ENCODE measurements at places on chromosomes 6 and 20.

DNA sequence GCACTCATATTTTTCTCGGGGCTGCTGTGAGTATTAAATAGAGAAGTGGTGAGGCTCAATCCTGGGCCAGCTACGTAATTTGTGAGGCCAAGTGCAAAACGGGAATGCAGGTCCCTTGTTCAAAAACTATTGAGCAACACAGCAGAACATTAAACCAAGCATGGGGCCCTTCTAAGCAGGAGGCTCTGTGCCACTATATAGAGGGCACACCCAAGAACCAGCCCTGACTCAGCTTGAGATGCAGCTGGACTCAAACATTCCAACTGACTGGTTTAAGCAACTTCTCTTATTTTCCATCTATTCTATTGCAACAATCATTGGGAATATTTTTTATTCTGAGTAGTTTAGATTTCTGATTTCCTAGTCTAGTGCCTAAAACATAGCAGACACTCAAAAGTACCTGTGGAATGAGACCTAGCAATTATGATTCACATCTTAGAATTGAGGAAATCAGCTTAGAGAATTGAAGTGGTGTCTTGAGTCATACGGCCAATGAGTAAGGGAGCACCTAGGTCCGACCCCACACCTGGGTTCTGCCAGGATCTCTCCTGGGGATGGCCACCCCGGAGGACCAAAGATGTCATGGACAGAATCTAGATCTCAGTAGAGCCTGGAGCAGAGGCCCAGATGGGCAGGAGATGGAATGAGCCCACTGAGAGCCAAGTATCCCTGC, 1.3 kb downstream of the SIRPB2 start:
- no peak for DNase-seq

DNA sequence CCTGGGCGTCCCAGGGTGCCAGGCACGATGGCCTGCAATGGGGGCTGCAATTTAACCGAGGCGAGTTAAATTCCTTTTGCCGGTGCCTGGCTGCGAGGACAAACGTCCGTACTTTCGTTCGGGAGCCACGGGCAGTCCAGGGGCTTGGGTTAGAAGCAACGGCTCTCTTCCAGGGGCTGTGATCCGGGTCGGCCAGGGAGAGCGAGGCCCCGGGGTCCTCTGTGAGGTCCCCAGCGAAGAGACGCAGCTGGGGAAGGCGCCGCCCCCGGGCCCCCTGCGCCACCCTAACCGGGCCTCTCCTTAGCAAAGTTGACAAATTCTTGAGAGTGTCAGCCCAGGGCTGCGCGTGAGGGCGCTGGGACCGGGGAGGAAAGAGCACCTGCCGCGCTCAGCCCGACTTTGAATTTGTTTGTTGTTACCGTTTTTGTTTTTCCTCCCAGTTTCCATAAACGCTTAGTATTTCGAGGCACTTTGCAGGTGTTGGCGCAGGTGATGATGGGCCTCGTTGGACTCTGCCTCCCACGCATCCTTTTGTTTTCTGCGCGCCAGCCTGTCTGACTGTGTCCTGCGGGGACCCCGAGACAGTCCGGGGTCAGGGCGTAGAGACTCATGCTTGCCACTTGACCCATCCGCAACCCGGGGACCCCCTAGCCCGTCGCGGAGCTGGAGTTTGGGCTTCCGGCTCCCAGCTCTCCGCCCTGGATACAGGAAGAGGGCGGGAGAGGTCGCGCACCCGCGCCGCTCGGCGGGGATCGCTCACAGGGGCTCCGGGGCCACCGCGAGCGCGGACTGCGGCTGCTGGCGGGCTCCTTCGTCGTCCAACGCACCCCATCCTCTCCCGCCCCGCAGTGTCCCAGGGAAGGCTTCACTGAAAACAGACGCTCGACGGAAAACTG, 5.8 kb downstream of the OLIG3 start:
- no peak for DNase-seq

DNA sequence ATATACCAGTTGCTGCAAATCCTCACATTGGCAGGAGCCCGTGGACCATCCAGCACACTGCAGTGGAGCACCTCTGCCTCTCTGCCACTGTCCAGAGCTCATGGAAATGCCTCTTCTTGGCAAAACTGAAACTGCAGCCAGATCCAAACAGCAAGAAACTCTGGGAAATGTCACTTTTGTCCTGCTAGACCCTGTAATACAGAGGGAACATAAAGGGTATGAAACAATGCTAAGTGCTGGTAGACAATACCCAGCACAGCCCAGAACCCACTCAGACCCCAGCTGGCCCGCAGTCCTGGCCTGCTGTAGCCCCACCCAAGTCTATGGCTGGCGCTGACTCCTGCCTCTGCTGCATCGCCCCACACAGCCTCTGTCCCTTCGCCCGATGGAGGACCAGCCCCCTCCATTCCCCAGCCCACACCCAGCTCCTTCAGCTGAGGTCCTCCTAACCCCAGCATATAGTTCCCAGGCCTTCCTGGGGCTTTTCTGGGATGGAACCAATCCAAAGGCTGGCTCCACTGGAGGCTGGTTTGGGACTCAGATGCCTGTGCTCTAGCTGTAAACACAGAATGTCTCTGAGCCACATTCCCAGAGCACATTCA, 242.5 kb downstream of the LRFN2 start:
- DNase-seq: peak; percentile 20

DNA sequence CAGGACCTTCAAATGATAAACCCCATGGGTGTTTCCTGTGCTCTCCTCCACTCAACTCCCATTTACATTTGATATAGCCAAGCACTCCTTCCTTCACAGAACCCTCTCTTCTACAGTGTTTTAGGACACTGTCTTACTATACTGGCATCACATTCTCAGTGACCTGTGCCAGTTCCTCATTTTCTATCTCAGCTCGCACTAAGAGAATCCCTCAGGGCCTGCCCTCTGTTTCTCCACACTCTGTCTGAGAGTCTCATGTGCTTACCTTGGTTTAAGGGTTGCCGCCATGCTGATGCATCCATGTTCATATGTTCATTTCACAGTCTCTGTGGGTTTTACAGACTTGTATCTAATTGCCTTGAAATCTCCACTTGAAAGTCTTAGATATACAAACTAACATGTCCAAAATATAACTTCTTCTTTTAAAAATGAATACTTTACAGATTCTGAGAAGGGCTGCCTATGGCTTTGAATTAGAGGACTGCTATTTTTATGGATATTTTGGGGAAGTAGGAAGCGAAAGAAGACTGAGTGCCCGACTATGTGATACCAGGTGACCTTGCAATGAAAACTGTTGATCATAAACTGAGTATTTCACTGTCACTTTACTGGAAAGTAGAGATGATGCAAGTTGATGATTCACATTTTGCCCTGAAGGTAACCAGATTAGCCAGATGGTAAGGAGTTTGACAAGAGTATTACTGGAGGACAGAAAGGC, 153.1 kb upstream of the SIM1 start:
- no peak for DNase-seq

DNA sequence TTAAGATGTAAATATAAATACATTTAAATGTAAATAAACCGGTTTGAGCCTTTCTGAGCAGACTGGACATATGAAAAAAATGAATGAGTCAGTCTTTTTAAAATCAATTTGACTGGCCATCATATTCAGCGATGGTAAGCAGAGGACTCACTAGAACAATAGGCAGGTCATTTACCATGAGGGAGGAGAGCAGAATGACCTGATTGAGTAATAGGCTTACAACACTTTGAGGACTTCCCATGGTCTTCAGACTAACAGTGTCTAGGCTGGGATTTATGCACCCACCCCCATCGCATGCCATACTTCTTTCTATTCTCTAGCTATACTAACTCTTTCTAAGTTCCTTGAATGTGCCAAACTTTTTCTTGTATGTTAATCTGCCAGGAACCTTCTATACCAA, 241.9 kb upstream of the RAB32 start:
- DNase-seq: no peak

DNA sequence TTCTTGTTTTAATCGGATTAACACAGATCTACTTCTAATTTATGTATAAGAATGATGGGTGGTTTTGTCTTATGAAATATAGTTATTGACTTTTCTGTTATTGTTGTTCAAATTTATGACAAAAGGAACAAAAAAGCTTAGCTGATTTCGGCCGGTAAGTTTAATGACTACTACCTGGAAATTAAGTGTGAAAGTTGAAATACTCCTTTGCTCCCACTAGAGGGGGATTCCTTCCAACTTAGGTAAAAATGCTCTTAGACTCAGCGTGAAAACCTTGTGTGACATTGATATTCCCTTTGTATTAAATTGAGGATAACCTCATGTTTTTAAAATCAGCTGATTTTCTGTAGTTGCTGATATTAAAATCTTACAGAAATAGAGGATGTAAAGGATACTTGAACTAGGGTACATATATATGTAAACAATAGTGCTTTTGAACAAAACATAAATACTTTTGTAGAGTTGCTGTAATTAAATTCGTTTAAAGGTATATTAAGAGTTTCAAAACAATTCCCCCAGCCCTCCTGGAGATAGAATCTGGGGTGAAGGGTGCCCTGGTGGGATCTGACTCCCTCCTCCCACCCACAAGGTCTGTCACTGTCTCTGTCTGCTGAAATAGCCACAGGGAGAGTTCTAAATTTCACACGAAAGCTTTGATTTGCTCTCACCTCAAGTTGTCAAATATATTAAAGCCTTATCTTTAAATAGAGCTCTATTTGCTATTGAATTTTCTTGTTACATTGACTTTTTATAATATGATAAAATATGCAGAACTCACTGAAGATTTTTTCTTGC, 257.5 kb downstream of the ARID1B start:
- no peak for DNase-seq

- no peak for DNase-seq
These were observed 42.2 kb downstream of the ZNF292 start for GRCh38 chr6:87197547-87197946.

DNA sequence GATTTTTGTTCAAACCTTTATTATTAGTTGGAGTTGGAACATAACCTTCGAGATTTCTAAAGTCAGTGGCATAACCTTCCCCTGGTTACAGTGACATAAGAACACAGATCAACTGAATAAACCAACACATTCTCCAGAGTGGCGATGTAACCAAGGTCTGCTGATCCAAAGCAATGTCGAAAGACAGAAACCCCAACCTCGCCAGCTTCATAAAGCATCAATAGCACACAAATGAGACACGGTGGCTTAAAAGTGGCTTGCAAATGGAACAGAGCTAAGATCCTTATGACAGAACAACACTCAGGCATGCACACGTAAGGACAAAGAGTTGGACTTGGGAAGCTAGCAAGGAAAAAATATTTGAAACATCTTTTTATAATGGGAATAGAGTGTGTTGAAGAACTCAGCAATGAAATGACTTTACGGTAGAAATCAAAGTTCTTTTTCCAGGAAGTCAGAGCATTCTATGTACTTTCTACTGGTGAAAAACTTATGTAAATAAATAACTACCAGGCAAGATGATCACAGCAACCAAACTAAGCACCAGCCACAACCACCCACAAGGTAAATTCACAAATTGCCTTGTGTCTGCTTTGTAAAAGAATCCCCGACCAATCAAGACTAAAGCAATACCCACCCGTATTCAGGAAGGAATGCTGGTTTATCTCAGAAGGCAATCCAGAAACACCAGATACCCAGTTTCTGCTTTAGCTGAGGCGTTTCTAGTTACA, 61.0 kb upstream of the NHSL1 start:
- DNase-seq: no peak

DNA sequence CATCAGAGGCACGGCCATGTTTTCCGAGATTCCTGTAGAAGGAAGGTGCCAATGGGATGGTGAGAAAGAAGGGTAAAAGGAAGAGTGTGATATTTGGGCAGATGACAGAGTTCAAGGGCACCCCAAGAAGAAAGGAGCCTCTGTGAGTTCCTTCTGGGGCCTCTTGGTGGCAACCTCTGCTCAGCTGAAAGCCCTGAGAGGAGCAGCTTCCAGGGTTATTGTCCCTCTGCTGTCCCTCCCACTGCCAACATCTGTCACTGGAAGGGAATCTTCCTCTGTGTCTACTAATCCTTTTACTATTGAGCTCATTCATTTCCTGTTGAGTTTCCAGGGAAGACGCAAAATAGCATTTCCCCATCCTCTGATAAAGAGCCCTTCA, 40.0 kb upstream of the KCNK16 start:
- DNase-seq: no peak

GRCh38 chr20:62836967-62837490, 20.2 kb downstream of the COL9A3 start:
- DNase-seq: no peak

- no peak for DNase-seq
These were observed 86.6 kb downstream of the ECT2L start for GRCh38 chr6:138882369-138883017.

- no peak for DNase-seq
These were observed 471.5 kb downstream of the EPM2A start for GRCh38 chr6:145263778-145264211.

DNA sequence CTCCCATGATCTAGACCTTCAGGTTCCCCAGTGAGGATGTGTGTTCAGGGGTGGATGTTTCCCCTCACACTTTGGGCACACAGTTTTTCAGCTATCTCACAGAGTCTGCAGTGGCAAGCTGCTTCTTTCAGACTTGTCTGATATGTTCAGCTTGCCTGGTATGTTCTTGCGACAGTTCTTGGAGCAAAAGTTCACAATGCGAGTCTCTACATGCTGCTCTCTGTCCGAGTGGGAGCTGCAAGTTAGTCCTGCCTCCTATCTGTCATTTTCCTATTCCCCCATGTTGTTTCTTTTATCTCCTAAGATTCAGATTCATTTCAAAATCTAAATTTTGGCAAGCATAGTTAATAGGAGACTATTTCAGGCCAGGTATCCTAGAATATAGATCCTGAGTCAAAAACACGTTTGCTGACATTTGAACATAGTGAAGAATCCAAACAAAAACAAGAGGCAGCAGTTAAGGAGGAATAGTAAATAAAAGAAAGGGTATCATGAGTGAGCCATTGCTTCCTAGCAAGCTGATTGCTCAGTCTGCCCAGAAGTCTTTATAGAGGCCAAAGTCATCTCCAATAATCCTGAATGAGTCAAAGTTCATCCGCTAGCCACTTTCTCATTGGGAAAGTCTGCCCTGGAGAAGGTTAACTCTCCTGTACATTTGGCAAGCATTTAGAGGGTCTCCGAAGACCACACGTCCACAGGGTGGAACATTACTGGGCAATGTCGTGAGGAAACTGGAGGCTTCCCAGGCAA, 140.2 kb upstream of the MOCS1 start:
- peak; percentile 57 for DNase-seq

GRCh38 chr6:22732176-22732970, 163.0 kb downstream of the HDGFL1 start:
- no peak for DNase-seq
